Suprapubic skin (tissue), 4 donors: ENCODE measurements at places on chromosomes 6 and 20.

DNA sequence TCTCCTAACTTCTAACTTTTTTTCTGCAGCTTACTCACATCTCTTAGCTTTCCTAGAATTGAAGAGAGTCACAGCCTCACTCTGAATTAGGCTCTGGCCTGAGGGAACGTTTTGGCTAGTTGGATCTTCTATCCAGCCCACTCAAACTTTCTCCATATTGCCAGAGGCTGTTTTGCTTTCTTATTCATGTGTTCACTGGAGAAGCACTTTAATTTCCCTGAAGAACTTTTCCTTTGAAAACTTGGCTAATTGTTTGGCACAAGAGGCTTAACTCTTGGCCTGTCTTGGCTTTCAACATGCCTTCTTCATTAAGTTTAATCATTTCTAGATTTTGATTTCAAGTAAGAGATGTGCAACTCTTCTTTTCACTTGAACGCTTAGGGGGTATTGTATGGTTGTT lies 138.2 kb upstream of the PLCB4 start:
- no peak for DNase-seq

- no peak for DNase-seq
Measured at GRCh38 chr20:38842026-38842425, 36.5 kb downstream of the PPP1R16B start.

GRCh38 chr6:41524634-41525011 lies 21.6 kb upstream of the FOXP4 start:
- DNase-seq, result no peak

DNA sequence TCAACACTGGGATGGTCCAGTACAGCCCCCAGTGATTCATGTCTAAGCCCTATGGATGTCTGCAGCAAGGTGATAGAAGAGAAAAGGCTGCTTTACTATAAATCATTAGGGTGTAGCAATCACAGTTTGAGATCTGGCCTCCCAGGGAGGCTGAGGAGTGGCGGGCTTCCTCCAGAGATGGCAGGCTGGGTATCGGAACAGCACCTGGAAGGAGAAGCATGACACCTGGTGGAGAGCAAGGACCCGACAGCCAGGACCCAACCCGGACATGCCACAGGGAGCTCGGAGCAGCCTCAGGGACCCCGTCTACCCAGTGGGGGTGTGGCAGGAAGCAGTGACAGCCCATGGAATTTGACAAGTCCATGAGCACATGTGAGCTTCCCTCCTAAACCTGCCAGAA lies 114.8 kb upstream of the CD93 start:
- no peak for DNase-seq

DNA sequence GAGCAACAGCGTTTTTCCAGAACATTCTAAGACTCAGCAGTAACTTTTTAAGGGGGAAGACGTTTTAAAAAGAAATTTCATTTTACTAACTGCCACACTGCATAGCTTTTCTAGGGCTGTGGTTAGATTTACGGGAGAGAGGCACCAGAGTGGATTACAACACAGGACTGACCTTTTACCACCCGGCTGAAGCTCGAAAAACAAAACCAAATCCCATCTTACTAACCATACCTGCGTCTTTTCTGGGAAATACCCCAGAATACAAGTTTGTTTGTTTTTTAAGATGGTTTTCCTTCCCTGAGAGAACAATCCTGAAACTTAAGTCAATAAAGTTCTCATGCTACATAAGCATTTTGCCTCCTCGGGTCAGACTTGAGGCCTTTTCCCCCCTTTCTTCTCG lies 209.3 kb upstream of the SOX4 start:
- DNase-seq, result no peak

DNA sequence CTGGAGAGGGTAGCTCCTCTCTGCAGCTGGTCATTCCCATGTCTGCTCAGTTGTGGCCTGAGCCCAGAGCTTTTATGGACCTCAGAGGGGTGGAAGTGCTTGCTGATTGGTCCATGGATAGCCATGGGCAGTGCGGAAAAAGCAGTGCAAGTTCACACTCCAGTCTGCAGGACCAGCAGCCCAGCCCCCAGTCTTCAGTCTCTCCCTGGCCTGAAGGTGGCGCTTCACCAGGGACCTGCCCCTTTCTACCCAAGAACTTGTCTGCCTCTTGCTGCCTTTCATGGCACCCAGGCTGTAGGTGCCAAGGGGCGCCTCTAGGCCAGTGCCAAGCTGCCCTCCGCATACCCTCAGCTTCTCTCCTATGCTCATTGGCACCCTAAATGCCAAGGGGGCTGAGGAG lies 91.0 kb downstream of the TBXT start:
- DNase-seq, result no peak

DNA sequence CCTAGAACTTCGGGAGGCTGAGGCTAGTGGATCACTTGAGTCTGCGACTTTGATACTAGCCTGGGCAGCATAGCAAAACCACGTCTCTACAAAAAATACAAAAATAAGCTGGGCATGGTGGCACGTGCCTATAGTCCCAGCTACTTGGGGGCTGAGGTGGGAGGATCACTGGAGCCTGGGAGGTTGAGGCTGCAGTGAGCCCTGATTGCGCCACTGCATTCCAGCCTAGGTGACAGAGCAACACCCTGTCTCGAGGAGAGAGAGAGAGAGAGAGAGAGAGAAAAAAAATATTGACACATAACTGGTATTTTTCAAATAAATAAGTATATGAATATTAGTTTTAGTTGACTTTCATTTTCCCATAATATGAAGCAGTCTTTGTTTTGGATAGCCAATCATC lies 222.2 kb downstream of the BTBD9 start:
- DNase-seq, result no peak

DNA sequence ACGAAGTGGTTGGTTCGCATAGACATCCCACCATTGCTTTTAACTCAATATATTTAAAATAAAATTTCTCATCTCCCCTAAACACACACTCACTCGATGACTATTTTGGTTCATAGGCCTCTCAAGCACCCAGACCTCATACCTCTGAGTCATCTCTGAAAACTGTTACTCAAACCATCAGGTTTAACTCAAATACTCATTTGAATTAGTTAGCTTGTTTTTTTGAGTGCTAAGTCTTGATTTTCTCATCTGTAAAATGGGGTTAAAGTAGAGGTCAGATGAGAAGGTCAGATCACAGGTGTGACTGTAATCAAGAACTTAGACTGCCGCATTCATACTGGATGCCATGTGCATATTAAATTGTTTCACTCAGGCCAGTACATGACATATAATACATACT lies 243.9 kb upstream of the TENT5A start:
- DNase-seq, result no peak
